ENCODE measurements at places on chromosomes 1 and 21.
A peak's percentile ranks its signal among the peaks of the same experiment; 100 is the strongest.

DNA sequence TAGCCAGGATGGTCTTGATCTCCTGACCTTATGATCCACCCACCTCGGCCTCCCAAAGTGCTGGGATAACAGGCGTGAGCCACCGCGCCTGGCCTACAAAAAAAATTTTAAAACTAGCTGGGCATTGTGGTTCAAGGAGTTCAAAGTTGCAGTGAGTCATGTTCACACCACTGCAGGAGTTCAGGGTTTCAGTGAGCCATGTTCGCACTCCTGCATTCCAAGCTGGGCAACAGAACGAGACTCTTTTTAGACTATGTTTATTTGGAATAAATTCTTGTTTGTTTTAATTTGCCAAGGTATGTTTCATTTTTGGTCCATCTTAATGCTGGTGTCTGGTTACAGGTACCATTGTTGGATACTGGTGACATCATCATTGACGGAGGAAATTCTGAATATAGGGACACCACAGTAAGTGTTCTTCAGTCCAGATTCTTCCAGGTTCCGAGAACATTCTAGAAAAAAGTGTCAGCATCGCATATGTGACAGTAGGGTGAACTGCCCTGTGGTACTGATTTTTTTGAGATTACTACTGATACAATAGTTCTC is 3.9 kb downstream of the PGD start:
- no peak for DNase-seq

GRCh38 chr1:155893389-155894142 is 17.6 kb downstream of the RIT1 start:
- peak; percentile 75 for DNase-seq

- DNase-seq: no peak
Observed at GRCh38 chr21:40640266-40640789, 206.6 kb downstream of the DSCAM start.

- peak; percentile 29 for DNase-seq
Observed at GRCh38 chr1:20361401-20361800, 70.7 kb downstream of the VWA5B1 start.

GRCh38 chr1:227731241-227731677 is 3.8 kb downstream of the JMJD4 start:
- no peak for DNase-seq

DNA sequence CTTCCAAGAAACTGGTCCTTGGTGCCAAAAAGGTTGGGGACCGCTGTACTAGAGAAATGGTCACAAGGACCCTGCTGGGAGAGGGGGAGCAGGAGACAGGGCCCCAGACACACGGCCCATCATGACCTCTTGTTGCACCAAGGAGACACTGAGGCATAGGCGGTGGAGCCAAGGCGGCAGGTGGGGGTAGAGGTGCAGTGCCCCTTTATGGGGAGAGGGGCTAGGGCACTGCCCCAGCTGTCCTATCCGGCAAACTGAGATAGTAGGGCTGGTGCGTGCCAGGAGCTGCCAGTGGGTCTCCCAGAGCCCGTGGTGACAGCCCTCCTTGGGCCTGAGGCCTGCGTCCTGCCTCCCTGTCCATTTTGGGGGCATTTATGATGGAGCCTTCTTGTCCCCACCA is 20.3 kb downstream of the TNNT2 start:
- no peak for DNase-seq

DNA sequence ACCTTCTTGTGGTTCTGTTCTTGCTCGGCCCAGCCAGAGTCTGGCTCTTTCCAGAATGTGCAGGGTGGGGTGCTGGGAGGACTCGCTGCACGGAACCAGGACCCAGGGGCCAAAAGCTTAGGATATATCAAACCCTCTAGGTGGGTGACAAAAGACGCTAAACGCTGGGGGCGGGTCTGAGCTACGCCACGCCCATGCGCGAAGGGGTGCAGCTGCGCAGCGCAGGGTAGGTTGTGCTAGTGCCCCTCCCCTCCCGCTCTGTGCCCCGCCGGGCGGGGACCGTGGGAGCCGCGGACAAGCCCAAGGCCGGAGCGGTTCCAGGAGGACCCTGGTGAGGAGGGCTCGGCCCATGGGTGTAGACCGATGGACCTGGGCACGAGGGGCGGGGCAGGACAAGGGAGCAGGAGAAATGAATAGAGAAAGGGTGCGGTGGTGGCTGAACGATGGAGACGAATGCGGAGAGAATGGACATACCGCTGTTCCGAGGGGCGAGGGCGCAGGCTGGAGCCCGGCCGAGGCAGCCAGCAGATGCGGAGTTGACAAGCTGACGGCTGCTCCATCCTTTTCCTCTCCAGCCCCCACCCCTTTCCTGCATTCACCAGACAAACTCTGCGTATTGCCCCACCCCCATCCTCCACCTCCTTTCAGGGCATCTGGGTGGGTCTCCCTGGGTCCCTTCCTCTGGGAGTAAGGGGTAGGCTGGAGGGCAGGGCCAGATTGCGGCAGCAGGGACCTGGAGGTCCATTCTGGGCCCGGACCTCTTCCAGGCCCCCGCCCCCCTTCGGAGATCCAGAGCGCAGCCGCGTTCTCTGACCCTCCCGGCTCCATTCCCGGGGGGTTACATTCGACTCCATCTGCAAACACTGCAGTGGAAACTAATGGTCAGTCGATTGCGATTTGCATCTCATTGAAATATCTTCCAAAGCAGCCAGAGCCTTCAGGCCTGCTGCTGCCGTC is at the start of gene RUSC1:
RUSC1 (plus strand) TSS at position 234 of the 957 bp plus-strand sequence. CDS start 880 bp downstream, outside the sequence.
- no peak for DNase-seq

GRCh38 chr21:39094847-39095579 is 88.2 kb downstream of the PSMG1 start:
- no peak for DNase-seq

- no peak for DNase-seq
Observed at GRCh38 chr1:175172503-175172902, 20.1 kb downstream of the KIAA0040 start.

DNA sequence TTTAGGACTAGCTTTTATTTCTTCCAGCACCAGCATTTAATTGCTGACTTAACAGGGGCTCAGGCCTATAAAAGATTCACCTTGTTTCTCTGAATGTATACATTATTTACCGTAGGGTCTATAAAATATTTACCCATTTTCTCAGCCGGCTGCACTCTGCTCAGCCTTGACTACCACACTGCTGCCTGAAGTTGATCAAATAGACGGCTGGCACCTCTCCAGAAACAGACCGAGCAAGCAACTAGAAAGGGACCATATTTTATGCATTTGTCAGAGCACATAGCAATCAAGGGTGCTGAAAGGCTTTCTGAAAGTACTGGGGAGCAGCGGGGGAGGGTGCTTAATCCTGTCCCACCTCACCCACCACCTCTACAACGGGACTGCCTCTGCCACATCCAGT is 64.7 kb upstream of the FGGY start:
- no peak for DNase-seq

- no peak for DNase-seq
Observed at GRCh38 chr1:9279172-9279840, 13.4 kb upstream of the SPSB1 start.
